Activated CD8-positive, alpha-beta memory T cell treated with anti-CD3 and anti-CD28 coated beads, Interleukin-2, amount 50 U/mL, for 48 hours (primary cell): ENCODE measurements at places on chromosomes 4 and X.

DNA sequence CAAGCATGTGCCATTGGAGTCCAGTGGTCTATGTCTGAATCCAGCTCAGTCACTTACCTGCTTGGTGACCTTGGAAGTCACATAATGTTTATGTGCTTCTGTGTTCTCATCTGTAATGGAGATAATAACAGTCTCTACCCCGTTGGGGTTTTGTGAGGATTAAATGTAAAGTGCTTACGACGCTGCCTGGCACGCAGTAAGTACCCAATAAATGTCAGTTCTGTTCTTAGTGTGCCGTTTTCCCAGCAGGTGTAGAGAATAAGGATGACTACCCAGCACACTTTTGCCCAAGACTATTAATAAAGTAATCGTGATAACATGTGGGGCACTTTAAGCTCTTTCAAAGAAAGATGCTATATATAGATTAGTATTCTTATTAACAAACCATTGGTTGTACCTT is 56.7 kb downstream of the MTM1 start:
- no peak for DNase-seq

DNA sequence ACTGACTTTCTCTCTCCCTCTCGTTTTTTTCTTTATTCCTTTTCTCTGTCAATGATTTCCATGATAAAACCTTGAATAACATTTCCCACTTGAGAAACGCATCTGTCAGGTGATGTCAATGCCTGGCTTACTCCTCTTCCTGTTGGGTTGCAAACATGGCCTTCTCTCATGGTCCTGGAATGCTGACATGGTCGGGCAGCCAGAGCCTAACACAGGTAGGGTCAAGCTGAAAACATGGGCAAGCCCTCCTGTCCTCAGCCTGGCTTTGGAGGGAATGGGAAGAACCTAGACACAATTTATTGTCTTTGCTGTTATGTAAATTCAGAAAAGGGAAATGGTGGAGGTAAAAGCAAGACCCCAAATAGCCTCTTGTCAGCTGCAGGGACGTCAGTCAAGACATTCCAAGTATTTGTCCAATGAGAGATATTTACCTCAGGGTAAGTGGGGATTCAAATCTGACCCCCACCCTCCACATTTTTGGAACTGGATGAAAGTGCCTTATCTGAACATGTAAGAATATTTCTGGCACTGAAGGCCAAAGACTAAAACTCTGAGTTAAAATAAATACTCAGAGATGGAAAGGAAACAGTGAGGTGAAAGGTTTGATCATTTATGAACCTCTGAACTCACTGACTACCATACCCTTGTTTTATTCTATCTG is 473.8 kb downstream of the SPRY1 start:
- DNase-seq: no peak

- DNase-seq: no peak
Measured at GRCh38 chr4:148901075-148901705, 459.0 kb upstream of the NR3C2 start.

DNA sequence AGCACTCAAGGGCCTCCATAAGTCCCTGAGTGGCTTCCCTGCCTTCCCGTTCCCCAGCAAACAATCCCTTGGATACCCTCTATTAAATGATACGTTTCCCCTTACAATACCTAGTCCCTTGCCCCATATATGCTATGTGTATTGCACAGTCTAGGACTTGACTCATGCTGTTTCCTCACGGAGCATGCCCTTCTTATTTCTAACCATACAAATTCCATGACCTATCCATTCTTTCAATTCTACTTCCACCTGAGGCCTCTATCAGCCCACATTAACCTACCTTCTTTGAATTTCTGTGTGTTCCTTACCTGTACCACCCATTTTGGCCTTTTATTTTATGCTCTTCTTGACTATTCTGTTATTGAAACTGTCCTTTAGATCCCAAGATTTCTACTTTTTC is 2.9 kb upstream of the PGRMC2 start:
- DNase-seq: no peak

- DNase-seq: no peak
Measured at GRCh38 chr4:142402900-142403299, 443.2 kb downstream of the INPP4B start.

GRCh38 chrX:6024204-6024603 is 204.5 kb downstream of the NLGN4X start:
- no peak for DNase-seq

GRCh38 chr4:181807771-181808170 is 435.4 kb upstream of the TENM3 start:
- no peak for DNase-seq

GRCh38 chrX:118552121-118552900 is 56.7 kb downstream of the DOCK11 start:
- no peak for DNase-seq

DNA sequence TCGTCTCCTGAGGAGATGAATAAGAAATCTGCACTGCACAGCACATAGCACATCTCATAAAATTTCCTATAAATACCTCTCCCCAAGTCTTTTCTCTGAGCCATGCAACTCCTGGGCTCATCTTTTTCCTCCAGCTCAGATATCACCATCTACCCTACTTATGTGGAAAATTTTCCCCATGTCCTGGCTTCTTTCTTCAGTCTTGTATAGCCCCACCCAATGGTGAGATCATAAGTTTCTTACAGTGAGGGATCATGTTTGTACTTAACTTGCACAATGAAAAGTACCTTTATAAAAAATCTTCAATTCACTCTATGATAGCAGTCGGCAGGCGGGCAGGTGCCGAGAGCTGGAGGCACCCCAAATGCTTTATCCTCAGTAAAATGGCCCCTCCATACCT is 198.6 kb upstream of the S100G start:
- DNase-seq: no peak

GRCh38 chr4:54054501-54054900 is 9.9 kb downstream of the CHIC2 start:
- no peak for DNase-seq

DNA sequence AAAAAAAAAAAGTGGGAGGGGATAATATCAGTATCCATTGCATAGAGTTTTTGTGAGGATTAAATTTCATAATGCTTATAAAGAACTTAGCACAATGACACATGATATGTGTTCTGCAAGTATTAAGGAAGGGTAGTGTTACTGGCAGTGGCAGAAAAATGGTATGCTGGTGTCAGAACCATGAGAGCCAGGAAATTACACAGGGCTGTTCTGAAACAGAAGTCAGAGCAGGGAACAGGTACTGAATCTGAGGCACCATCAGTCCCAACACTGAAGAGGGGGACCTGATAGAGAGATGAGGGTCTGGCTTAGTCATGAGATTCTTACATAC is 601.1 kb upstream of the GRIA3 start:
- no peak for DNase-seq

DNA sequence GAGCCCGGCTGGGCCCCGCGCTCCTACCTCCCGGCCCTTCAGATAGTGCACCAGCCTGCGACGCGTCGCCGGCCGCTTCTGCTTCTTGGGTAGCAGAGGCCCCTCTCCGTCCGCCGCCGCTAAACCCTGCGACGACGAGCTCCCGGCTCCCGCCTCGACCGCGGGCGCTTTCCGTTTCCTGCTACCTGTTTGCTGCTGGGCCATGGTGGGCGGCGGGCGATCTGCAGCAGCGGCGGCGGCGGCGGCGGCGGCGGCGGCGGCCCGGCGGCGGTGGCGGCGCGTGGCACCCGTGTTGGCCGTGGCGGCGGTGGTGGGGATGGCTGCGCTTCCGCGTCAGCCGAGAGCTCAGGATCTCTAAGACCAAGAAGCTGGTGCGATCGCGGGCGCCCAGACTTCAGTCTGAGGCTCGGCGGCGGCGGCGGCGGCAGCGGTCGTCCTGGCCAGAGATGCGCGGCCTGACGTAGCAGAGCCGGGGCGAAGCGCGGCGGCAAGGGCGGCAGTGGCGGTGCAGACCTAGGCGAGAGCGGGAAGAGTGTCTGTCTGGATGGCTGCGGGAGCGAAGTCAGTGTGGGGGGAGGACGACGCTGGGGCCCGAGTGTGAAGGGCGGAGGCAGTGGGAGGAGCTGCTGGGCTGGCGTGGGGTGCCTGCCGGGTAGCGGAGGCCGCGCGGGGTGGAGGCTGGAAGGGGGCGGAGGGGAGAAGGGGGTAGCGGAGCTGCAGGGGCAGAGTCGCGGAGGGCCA is at the start of gene DCAF12L2:
Gene DCAF12L2, minus strand, starts transcription at position 569 of the 741 bp plus-strand sequence. Its CDS starts 365 bp downstream, at position 204.
- DNase-seq: no peak

DNA sequence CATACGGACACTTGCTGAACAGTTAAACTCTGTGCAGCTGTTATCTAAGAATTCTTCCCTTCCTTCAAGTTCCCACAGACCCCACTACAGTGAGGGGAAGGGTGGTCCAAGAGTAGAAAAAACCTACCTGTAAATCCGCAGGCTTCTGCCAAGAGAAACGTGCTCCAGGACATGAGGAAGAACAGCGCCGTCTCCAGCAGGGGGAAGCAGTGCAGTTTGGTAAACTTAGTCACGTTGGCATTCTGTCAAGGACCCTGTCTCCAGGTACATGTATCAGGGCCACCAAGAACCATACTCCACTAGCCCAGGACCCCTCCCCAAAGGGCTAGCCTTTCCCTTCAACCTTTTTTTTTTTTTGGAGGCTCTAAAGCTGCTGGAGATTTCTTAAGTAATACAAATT is 79.9 kb downstream of the CHST7 start:
- DNase-seq: no peak

GRCh38 chrX:154735695-154736393 is 15.0 kb downstream of the GAB3 start:
- DNase-seq: no peak

DNA sequence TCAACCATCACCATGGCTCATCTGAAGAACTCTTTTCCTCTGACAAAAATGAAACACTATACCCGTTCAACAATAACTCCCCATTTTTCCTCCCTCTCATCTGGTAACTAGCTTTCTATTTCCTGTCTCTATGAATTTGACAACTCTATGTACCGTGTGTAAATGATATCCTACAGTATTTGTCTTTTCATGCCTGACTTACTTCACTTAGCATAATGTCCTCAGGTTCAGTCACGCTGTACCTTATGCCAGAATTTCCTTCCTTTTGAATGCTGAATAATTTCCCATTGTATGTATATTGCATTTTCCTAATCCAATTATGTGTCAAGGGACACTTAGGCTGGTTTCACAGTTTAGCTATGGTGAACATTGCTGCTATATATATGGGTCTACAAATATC is 18.2 kb downstream of the MAGEA9 start:
- no peak for DNase-seq

DNA sequence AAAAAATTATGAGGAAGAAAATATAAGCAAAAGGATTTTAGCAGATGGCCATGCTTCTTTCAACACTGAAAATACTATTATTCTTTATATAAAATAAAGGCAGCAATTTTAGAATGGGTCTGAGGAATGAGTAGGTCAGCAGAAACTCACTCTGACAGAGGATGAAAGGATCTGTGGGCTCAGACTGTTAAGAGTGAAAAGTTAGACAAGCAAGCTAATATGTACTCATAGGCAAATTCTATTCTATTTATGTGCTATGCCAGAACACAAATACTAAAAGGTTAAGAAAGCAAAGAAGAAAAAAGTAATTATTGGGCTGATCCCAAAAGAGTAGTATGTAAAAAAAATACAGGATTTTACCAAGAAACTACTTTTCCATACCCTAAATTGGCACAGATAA is 13.9 kb downstream of the LCORL start:
- DNase-seq: no peak

- no peak for DNase-seq
Measured at GRCh38 chr4:54094451-54094850, 5.5 kb upstream of the GSX2 start.

- no peak for DNase-seq
Measured at GRCh38 chr4:144782345-144782744, 136.4 kb downstream of the HHIP start.

- peak; percentile 63 for DNase-seq
Measured at GRCh38 chr4:153221783-153222706, 17.8 kb downstream of the TRIM2 start.

DNA sequence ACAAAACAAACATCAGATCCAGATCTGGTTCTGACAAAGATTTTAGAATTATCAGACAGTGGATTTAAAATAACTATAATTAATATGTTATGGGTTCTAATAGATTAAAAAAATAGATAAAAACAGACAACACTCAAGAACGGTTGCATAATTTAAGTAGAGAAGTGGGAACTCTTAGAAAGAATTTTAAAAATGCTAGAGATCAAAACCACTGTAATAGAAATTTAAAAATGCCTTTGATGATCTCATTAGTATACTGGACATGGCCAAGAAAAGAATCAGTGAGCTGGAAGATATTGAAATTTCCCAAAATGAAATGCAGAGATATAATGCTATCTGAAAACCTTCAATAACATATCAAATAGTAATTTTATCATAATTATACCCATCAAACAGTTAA is 28.3 kb upstream of the DYNLT3 start:
- DNase-seq: no peak

- no peak for DNase-seq
Measured at GRCh38 chr4:124282301-124282898, 430.1 kb downstream of the ANKRD50 start.

DNA sequence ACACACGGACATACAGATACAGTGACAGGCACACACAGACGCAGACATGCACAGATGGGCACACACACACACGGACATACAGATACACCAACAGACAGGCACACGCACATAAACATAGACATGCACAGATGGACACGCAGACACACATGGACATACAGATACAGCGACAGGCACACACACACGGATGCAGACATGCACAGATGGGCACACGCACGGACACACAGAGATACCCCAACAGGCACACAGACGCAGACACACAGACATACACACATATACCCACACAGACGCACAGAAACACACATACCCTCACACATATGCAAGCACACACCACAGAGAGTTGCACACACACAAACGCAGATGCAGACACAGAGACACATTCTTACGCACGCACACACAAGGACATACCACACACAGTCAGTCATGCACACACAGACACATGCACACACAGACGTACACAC is 24.4 kb upstream of the SLC25A6 start:
- DNase-seq: no peak

DNA sequence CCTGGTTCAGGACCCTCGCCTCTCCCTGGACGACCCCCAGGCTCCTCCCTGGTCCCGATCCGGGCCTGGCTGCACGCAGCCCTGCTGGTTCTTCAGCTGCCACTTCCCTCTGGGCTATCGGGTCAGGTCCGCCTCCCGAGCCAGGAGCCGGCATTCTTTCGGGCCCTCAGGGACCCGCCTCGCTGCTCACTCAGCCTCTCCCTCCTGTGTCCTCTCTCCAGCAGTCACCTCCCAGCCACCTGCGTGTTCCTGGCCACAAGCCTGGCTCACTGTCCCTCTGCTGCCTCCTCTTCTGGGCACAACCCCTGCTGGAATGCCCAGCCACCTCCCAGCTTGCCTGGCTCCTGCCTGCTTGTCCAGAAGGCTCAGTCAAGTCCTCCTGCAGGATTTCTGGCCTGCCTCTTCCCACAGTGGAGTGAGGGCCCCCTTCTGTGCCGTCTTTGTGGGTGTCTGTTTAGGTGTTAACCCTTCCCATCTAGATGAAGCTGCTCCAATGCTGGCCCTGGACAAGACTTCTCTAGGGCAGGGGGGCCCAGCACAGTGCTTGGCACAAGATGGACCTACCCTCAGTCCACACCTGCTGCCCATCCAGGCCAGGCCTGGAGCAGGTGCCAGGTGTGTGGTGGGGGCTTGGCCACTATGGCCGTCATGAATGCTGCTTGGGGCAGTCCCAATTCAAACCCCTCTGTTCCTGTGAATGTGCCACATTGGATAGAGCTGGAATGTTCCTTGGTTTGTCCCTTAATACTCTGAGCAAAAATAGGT is 2.2 kb downstream of the WFS1 start:
- DNase-seq: no peak
